Putamen (tissue), 1 donor: ENCODE measurements at places on chromosomes 6 and 20.

GRCh38 chr6:148497257-148497656, 154.6 kb downstream of the SASH1 start:
- DNase-seq = no peak

- DNase-seq = no peak
Measured at GRCh38 chr6:113416170-113416569, 441.0 kb upstream of the MARCKS start.

DNA sequence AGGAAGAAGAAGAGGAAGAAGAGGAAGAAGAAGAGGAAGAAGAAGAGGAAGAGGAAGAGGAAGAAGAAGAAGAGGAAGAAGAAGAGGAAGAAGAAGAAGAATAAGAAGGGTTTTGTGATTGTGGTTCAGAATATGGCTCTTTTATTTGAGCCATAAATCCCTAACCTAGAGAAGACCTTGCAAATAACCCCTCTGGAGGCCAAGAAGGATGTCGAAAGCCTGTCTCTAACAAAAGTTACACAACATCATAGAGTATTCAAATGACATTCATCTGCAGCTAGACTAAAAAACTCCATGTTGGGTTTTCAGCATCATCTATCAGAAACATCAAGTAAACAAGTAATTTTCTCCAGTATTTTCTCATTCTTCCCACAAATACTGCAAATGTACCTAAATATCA, 100.9 kb downstream of the RNASET2 start:
- DNase-seq = no peak

DNA sequence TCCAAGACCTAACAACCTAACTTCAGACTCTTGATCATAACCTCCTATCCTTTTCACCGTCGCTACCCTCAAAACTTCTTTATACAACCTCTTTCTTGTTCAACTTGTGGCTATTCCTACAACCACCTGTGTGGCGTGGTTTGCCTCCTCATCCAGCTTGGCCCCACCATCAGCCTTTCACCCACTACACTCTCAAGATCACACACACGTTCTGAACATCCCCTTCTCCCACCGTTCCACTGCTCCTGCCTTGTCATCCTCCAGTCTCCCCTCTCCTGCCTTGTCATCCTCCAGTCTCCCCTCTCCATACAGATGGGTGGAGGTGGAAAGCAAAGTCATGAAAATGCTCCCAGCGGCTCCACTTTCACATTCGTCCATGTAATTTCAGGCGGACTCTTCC, 14.0 kb downstream of the MAK start:
- no peak for DNase-seq

DNA sequence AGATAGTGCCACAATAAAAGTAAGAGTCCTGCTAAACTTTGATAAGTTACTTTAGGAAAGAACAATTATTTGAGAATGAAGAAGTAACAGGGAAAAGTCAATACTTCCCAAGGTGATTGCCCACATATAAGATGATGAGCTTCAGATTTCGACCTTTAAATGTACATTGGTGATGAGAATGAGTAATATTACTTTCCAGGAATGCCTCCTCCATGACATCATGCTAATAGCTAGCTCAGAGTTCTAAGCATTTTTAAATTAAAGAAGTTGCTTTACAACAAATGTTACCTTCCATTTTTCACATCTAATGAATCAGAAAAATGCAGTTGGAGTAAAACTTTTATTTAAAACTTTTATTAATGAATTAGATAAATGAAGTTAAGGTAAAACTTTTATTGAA, 22.5 kb upstream of the OPN5 start:
- DNase-seq = no peak
